ENCODE measurements at places on chromosomes 5 and 9.

DNA sequence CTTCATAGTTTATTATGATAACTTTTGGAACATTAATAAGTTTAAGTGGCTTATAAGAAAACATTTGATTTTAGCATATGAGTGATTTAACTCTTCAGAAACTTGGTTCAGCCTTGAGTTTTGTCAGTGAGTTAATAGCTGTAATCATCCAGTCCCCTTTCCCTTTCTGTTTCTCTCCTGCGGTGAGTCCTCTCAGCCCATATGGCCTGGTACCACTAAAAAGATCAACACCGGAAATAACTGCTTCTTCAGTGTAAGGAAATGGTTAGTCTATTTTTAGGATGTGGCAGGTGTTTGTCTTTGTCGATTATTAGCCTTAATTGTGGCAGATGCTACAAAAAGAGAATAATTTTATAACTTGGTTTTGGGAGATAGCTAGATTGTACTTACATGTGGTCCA lies 120.2 kb upstream of the GRHPR start:
- peak; percentile 54 for DNase-seq

GRCh38 chr9:88198341-88198807 lies 60.1 kb upstream of the SPATA31C2 start:
- DNase-seq, result no peak

GRCh38 chr9:77838986-77839385 lies 190.9 kb upstream of the GNA14 start:
- DNase-seq, result no peak

GRCh38 chr9:114216976-114217375 lies 61.6 kb downstream of the COL27A1 start:
- DNase-seq, result no peak

- DNase-seq, result peak; percentile 42
These were observed 82.1 kb downstream of the LMX1B start for GRCh38 chr9:126695701-126696400.

- no peak for DNase-seq
These were observed 63.9 kb downstream of the KIAA1958 start for GRCh38 chr9:112550531-112550930.

DNA sequence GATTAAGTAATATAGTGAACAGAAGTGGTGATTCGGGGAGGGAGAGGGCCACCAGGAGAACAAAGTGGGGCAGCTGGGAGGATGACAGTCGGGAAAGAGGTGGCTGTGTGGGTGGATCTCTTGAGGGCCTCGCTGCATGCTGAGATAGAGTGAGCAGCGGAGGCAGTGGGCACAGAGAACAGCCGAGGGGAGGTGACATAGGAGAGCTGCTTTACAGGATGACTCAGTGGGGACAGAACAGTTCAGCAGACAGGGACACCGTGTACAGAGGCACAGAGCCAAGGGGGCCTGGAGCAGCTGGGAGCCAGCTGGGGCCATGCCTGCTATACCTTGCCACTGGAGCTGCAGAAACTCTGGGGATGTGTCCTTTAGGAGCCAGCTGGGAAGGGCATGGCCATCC lies 273.9 kb downstream of the GADD45G start:
- DNase-seq, result peak; percentile 61

DNA sequence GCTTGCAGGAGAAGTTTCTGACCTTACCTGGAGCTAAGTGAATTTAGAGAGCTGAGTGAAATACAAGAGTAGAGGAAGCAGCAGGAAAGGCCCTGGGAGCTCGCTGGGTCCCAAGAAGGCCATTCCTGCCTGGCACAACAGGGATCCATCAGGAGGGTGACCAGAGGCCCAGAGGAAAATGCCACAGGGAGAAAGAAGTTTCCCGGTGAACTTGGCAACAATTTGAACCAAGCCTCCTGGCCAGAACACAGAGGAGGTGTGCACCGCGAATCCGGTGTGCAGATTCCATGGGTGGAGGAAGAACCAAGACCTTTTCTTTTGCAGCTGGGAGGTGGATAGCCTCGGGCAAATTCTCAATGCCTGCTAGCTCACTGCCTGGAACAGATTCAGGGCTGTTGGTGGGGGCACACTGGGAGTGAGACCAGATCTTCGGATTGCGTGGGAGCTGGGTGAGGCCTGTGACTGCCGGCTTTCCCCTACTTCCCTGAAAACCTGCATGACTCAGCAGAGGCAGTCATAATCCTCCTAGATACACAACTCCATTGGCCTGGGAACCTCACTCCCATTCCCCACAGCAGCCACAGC lies 1850.9 kb upstream of the NUDT12 start:
- no peak for DNase-seq

GRCh38 chr9:121693388-121693670 lies 41.9 kb downstream of the DAB2IP start:
- no peak for DNase-seq

- no peak for DNase-seq
These were observed 404.7 kb upstream of the TRPC7 start for GRCh38 chr5:136769900-136770684.

GRCh38 chr5:51664491-51665250 lies 281.4 kb downstream of the ISL1 start:
- DNase-seq, result no peak

GRCh38 chr5:169895926-169896325 lies 84.4 kb downstream of the INSYN2B start:
- no peak for DNase-seq

DNA sequence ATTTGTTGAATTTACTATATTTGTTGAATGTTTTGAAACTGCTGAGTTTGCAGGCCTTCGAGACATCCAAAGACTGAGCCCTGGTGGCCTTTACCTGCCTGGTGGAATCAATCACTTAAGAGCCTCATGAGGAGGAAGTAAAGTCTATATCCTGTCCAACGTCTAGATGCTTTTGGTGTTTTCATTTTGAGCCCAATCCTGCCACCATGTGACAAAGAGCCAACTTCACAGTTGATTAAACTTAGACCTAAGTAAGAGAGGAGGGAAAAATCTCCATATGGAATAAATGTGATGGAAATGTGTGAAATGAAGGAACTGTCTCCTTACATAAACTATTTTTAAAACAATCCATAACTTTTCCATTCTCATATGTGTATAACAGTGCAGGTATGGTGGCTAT lies 220.1 kb downstream of the PRR16 start:
- DNase-seq, result no peak

DNA sequence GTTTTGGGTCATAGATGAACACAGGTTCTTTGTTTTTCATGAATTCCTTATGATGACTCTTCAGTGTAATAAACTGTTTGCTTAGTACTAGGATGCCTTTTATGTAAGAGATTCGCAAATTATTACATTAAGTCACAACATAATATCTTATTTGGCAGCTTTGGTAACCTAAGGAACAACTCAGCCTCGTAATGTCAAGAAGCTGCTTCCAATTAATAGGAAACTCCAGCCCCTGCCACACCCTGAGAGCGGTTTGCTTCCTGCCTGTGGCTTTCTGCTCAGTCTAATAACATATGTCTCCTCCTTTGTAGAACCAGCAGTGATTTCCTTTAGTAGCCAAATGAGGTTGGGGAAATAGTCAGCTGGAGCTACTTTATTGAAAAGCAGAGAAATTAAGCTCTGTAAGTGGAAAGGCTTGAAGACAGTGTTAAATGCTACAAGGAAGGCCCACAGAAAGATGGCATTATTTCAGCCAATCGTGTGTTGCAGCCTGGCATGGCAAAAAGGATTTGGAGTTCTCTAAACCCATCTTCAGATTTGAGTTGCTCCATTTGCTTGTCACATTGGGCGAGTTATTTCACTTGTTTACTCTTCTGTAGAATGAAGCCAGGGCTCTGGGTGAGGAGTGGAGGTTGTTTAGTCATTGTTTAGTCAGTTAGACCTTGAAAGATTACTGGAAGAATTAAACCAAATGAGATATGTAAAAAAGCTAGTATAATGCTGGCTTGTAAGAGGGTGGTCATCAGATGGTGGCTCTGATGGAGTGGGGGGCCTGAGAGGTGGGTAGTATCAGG lies 54.1 kb downstream of the MTAP start:
- DNase-seq, result no peak

DNA sequence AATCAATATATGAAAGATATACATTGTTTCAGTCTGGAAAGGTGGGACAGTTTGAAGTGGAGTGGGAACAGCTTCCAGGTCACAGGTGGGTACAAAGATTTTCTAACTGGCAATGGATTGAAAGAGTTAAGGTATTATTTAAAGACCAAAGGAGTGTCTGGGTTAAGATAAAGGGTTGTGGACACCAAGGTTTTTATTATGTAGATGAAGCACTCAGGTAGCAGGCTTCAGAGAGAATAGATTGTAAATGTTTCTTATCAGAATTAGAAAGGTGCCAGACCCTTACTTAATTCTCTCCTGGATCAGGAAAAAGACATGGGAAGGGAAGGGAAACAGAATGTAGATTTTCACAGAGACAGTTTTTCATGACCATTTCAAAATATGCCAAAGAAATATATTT lies 1174.8 kb downstream of the MAT2B start:
- no peak for DNase-seq

- no peak for DNase-seq
These were observed 245.8 kb downstream of the MTRR start for GRCh38 chr5:8114597-8115266.

GRCh38 chr9:79551994-79552393 lies 19.8 kb upstream of the TLE4 start:
- DNase-seq, result no peak

DNA sequence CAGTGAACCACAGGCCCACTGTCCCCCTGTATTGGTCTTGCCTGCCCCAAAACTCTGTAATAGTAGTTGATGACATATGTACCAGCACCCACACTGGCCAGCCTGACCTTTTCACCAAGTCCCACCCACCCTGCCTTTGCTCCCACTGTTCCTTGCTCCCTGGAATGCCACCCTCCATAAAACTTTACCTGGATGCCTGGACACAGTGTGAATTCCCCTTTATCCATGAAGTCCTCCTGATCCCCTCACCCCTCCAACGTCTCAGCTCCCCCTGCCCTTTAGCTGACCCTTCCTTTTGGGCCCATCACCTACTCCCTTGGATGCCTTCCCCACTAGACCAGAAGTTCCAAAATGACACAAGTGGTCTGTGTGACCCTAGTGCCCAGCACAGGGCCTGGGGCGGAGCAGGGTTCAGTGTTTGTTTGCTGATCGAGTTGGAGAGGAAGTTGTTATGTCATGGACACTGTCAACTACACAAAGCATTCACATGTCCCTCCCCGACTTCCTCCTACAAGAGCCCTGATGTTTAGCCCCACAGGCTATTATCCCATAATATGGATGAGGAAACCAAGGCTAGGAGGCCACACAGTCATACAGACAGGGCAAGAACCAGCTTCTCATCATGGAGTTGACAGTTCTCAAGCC lies 16.1 kb downstream of the AMBP start:
- no peak for DNase-seq

DNA sequence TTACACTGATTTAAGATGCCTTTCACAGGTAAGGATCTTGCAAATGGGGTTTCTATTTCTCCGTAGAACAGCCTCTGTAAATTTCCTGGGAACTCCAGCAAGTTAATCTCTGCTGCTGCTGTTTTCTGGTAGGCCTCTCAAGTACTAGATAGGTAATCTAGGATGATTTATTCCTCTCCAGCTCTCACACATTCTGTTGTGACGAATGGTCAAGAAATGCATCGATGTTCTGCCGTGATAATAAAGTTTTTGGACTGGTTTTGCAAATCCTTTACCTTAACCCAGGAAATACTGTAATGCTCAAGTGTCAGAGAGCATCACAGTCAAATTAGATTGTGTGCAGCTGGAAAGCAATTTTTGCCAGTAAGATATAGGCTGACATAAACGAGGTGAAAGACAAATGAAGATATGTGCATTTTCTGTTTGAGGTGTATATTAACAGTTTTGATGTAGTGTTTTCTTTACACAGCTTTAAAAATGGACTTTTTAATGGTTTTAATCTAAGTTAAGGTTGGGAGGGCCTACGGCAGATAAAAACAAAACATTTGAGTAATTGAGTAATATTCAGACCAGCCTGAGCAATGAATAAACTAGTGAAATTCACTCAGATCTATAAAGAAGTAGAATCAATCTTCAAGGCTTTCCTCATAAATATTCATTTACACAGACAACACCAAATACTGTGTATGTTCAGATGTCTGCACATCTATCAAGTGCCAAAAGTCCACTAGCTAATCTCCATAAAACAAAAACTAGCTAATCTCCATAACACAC lies 300.6 kb upstream of the EDIL3 start:
- no peak for DNase-seq

GRCh38 chr5:116699332-116699731 lies 124.7 kb upstream of the SEMA6A start:
- DNase-seq, result no peak

DNA sequence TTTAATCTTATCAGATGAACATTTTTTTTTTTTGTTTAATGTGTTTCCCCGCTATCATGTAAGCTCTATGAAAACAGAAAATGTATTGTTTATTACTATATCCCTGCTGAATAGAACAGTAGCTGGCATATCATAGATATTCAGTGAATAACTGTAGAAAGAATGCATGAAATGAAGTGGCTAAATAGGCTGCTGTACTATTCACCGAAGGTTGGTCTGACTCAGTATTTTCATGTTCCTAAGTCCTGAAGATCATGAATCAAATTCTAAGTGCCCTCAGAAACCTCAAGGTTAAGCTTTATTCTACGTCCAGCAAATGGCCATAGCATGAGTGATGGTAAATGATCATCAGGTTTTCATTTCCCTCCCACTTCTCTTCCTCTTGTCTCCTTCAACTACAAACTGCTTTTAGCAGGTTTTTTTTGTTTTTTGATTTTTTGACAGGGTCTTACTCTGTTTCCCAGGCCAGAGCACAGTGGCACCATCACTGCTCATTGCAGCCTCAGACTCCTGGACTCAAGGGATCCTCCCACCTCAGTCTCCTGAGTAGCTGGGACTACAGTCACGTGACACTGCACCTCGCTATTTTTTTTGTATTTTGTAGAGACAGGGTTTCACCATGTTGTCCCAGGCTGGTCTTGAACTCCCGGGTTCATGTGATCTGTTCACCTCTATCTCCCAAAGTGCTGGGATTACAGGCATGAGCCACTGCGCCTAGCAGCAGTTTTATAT lies 19.1 kb upstream of the ZFAND5 start:
- no peak for DNase-seq

- DNase-seq, result peak; percentile 73
These were observed 10.2 kb downstream of the FBXO10 start for GRCh38 chr9:37565661-37566618.
